Foreskin melanocyte (primary cell): ENCODE measurements at places on chromosomes 7 and 10.
A peak's percentile ranks its signal among the peaks of the same experiment; 100 is the strongest.

GRCh38 chr10:86668297-86669165 is at the start of gene LDB3:
TSS of gene LDB3 (plus strand) at chr10:86668511. CDS start at chr10:86668692, 181 bp downstream.
- no peak for DNase-seq

- no peak for DNase-seq
Observed at GRCh38 chr10:117462816-117463544, 79.6 kb upstream of the EMX2 start.

- no peak for DNase-seq
Observed at GRCh38 chr7:16838386-16838785, 33.6 kb upstream of the AGR2 start.

- DNase-seq, result peak; percentile 56
Observed at GRCh38 chr10:132027423-132027983, 38.2 kb upstream of the JAKMIP3 start.

- no peak for DNase-seq
Observed at GRCh38 chr10:128058750-128059134, 67.5 kb downstream of the MKI67 start.

DNA sequence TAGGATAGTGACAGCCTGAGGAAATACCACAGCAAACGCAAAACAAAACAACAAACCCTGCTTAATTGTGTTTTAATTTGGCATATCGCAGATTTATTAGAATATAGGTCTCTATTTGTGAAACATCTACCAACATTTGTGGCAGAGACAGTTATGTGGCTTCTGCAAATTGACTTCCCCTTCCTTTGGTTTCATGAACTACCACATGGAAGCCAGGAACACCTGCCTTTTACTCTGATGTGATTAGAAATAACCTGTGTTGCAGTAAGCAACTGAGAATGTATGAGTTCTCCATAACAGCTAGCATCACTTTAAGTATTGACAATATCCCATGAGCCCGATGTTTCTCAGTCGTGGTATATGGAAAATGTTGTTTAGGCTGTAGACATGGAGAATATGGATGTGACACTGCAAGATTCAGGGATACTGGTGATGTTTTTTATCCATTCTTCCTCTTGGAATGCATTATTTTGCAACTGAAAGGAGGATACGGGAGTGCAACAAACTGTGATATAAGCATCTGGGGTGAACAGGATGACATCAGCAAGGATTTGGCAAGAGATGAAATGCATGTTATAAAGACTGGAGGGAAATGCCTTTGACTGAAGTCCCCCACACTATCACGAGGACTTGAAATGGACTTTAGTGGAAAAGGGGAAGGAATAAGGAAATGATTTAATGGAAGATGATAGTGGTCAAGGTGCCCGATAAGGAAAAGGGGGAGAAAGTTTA is 95.9 kb downstream of the CUBN start:
- no peak for DNase-seq

DNA sequence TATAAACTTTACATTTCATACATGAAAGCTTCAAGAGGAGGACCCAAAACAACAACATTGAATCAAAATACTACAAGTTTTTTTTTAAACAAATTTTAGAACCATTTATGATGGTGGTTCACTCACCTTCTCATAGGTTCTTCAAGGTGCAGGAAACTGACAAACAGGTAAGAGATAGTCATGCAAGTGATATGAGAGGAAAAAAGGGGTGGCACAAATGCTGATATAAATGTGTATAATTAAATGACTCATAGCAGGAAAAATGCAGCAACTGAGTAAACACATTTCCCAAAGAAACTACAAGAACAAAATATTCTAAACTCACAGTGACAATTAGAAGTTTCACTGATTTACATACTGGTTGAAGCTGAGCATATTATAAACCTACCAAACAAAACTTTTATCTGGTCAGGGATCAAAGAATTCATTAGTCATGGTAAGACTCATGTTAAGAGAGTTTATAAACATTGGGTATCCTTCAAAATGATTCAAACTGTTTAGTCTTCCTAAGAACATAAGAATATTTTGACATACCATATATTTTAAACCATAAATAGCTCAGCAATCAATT is 14.1 kb downstream of the ZWINT start:
- DNase-seq, result no peak

DNA sequence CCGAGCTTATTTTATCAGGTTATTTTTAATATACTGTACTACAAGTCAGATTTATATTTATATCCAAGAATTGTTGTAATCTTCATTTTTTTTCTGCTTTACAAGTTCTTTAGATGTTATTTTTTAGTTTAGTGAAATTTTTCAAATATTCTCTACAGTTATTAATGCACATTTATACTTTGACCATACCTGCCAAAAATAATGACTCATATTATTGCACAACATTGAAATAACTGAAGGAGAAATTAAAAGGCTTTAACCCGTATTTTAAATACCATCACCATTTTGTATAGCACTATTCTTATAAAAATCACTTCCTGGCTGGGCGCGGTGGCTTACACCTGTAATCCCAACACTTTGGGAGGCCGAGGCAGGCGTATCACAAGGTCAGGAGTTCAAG is 278.5 kb downstream of the BICC1 start:
- no peak for DNase-seq

DNA sequence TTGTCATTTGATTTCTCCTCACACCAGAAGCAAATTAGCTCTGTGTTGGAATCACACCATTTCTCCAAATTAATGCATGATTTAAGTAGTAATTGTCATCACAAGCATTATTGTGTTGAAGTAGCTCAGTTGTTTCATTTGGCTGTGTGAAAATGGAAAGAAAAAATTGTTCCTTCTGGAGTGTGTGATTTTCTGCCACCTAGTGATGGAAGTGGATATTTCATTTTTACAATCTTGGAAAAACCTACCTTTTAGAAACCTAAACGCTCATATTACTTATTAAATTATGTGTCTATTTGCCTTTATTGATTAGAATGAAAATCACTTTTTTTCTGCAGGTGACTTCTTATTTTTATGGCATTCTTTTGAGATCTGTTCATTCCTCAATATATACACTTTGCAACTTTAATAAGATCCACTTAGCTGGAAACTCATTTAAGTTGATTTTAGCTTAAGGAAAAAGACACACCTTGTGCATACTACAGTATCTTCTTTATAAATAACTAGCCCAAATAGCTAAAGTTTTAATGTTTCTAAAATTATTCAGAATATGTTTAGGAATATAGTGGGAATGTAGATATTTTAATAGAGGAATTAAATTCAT is 50.0 kb downstream of the SRI start:
- peak; percentile 15 for DNase-seq

DNA sequence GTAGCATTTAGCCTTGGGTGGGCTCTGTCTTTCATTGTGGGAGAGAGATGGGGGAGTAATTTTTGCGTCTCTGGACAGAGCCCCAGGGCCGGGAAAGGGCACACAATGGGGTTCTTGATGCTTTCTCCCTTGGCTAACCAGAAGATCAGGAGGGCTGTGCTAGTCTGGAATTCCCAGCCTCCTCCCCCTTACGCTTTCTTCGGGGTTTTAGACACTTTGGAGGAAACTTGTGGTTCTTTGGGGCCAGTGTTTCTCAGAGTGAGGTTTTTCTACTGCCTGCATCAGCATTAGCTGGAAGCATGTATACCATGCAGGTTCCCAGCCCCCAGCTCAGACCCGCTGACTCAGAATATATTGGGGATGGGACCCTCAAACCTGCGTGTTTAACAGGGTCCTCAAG is 7.0 kb downstream of the NEURL1 start:
- DNase-seq, result peak; percentile 68

GRCh38 chr10:70293169-70293843 is 9.5 kb upstream of the NPFFR1 start:
- no peak for DNase-seq

DNA sequence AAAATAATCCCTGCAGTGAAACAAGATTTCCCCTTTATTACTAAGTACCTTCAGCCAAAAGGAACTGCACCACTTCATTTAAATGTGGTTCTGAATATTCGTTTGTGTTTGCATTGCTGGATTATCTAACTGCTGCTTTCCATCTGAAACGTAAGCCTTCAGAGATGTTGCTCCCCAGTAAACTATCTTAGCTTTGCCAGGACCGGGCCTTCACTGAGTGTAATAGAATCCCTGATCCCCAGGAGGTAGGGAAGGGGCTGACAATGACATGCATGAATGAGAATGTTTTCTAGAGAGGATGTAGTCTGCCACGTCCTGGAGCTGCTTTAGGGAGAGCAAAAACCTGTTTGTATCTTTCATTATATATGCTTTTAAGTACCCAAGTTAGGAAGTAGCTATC is 19.5 kb upstream of the INSYN2A start:
- DNase-seq, result no peak

DNA sequence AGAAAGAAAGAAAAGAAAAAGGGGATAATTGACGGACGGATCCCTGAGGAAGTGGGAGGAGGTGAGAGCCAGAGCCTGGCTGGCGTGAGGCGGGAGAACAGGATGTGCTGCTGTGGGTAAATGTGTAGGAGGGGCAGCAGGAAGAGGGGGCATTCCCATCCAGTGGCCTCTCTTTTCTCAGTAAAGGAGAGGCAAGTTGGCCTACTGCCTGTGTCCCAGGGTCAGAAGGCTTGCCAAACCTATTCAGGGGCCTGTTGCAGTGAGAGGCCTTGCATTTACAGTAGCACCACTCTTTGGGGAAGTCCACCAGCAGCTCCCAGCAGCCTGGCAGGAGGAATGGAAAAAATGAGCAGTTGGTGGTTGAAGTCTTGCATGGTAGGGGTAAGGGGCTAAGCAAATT is 26.6 kb upstream of the ASCC1 start:
- peak; percentile 54 for DNase-seq

- DNase-seq, result no peak
Observed at GRCh38 chr7:132783824-132784223, 207.6 kb upstream of the PLXNA4 start.

GRCh38 chr10:119370111-119370741 is 162.9 kb downstream of the GRK5 start:
- peak; percentile 19 for DNase-seq

DNA sequence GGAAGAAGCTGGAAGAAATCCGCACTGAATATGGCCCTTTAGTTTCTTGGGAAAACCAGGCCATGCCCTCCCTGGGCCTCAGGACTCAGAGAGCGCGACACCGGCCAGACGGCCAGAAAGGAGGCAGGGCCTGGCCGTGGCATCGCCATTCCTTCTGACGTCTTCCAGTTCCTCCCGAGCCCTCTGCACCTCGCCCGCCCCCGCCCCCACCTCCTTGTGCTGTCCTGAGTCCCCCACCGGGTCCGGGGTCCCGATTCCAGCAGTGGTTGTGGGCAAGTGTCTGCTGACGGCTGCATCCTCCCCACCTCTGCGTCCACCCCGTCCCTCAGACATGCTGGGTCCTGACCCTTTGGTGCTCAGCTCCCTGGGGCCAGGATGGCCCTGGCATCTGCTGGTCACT is 312.1 kb upstream of the SHH start:
- no peak for DNase-seq

GRCh38 chr7:101787864-101788263 is 29.6 kb upstream of the CUX1 start:
- DNase-seq, result no peak

DNA sequence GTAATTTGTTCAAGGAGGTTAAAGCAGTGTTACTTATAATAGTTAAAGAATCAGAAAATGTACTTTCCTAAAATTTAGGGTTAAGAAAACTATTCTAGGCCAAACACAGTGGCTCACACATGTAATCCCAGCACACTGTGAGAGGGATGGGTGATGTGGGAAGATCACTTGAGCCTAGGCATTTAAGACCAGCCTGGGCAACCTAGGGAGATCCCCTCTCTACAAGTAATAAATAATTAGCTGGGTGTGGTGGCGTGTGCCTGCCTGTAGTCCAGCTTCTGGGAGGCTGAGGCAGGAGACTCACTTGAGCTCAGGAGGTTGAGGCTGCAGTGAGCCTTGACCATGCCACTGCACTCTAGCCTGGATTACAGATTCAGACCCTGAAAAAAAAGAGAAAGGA is 3.6 kb upstream of the STEAP2 start:
- DNase-seq, result no peak

- no peak for DNase-seq
Observed at GRCh38 chr7:92674379-92674778, 84.2 kb upstream of the FAM133B start.

- DNase-seq, result no peak
Observed at GRCh38 chr7:49670991-49671390, 102.4 kb upstream of the VWC2 start.

DNA sequence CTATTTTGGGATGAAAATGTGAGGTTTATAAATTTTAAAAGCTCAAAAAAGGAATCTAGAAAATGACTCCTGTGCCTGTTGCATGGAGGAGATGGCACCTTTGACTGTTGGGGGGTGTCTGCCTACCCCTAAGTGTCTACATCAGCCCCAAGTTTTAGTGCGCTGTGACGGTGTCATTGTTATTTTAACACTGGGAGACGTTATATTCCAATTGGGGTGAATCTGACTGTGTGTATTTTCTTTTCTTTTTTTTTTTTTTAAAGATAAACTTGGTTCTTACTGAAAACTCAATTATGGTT is 517 bp downstream of the SRGN start:
- DNase-seq, result no peak

DNA sequence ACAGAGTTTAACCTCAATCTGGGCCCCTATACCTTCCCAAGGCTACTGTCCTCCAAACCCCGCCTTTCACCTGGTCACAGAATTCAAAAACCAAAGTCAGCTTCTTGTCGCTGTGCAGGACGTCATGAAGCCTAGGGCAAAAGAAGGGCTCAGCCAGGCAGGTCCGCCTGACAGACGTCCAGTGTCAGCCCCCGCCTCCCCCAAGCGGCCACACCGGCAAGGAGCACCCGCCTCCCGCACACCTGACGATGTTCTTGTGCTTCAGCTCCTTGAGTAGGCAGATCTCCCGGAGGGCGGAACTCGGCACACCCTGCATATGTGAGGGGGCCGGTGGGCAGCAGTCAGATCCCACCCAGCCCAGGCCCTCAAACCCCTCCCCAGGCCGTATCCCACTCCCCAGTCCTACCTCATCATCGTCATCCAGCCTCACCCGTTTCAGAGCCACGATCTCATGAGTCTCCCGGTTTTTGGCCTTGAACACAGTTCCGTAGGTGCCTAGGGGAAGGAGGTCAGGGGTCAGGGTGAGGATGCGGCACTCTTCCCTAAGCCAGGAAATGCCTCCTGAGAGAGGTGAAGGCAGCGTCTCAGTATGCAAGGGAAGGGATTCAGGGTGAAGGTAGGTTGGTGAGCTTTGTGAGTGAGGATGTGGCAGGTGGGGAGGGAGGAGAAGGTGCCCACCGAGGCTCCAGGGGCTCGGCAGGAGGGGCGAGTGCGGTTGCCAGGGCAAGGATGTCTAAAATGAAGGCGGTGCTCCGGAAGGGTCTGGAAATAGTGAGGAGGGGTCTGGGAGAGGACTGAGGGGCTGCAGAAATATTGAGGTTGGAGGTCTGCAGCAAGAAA is 811 bp downstream of the CDK5 start:
- no peak for DNase-seq

- no peak for DNase-seq
Observed at GRCh38 chr7:155685791-155686160, 41.3 kb downstream of the RBM33 start.
